ENCODE measurements at places on chromosomes 1 and 21. TPM values are rescaled to one million over a fixed set of nuclear protein-coding genes. Genes with fewer than 3 reads are reported as not detected.
A peak's percentile ranks its signal among the peaks of the same experiment; 100 is the strongest.

DNA sequence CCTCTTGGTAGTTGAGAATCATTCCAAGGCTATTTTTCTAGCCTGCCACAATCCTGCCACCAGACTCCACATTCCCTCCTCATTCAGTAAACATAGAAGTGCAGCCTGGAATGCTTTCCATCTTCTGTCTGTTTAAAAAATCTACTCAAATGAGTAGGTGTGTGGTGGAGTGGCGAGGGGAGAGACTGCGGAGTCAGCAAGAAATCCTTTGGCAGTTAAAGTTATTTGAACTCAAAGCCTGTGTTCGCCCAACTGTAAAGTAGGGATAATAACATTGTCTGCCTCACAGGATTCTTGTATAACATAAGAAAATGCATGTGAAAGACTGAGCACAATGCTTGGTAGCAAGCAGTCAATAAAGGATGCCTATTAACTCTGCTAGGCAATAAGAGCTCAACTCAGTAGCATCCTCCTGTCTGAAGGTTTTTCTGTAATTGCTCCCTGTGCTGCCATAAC is 22.2 kb upstream of the DPT start:
- DNase-seq: no peak

DNA sequence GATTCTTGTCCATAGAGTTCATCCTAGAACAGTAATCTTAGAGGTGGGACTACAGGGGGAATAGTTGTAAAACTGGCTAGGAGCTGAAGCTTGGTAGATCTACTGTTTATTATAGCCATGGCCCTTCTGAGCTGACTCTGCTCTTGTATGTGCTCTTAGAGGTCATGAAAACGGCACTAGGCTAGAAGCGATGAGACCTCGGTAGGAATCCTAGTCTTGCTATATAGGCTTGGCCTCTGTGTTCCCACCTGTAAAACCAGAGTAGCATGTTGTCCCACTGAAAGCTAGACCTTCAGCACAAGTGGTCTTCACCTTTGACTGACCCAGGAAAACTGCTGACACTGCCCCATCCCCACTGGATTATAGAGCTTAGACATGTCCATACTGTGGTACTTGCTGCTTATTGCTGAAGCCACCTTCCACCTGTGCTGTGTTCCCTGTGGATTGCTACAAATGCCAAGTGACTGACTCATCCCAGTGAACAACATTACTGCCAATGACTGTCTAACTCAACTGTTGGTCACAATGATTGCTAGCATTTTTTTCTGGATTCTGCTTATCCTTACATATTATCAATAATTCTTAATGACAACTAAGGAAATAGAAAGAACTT is 23.0 kb upstream of the PIGC start:
- peak; percentile 59 for DNase-seq

DNA sequence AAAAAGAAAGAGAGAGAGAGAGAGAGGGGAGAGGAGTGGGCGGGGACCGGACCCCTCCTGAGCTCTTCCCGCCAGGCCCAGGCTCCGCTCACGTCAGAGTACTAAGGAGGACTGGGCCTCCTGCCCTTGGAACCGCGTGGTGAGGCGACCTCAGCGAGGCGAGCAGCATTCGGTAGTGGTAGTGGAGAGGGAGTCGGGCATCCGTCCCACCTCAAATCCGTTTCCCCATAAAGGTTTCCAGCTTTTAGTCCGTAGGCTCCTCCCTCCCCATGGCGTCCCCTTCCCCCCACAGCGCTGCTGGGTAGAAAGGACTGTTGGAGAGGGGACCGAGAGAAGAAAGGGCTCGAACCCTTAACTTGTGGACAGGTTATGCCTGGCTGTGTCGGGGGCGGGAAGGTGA is 124.4 kb upstream of the BARHL2 start:
- no peak for DNase-seq

- no peak for DNase-seq
These were observed 17.1 kb downstream of the SLAMF7 start for GRCh38 chr1:160755911-160756848.

The APCS gene
- 4.2 TPM for total RNA-seq

The FCGR3B gene
- total RNA-seq: not detected
